AG20443 (cell line): ENCODE measurements at places on chromosomes 12 and 14.
A peak's percentile ranks its signal among the peaks of the same experiment; 100 is the strongest.

DNA sequence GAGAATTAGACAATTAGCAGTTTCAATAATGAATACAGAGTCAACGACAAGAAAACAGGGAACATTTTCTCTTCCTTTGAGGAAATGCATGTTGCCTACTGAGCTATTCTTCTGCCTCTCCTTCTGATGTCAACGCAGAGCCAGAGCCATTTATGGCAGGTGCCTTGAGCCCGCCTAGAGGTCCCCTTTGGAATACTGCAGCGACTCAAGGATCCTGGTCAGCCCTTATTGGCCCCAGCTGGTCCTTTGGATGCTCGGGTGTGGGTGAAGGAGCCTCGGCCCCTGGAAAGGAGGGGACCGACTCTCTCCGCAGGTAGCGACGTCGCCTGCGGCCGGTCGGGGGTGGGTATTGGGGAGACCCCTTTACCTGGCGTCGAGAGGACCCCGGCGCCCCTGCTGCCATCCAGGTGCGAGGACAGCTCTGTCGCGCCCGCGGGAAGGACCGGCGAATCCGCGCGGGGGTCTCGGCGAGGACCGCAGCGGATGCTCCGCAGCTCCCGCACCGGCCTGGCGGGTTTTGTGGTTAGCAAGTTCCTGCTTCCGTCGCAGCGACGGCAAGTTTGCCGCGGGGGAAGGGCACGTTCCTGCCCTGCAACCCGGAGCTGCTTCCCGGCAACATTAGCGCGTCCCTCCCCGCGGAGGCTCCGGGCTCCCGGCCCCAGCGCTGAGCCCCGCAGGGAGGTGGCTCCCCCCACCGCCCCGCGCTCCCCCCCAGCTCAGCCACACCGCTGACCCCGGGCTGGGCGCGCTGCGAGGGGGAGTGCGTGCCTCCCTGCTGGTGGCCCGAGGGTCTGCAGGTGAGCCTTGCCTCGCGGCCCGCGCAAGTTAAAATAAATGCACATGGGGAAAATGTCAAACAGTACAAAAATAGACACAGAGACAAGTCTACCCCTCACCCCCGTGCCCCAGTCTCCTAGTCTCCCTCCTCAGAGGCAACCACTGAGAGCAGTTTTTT lies at the start of gene MANSC1:
Gene MANSC1 (minus strand): TSS at position 532 of the 955 bp plus-strand sequence. CDS start 6,928 bp downstream, outside the sequence.
- peak; percentile 80 for DNase-seq

DNA sequence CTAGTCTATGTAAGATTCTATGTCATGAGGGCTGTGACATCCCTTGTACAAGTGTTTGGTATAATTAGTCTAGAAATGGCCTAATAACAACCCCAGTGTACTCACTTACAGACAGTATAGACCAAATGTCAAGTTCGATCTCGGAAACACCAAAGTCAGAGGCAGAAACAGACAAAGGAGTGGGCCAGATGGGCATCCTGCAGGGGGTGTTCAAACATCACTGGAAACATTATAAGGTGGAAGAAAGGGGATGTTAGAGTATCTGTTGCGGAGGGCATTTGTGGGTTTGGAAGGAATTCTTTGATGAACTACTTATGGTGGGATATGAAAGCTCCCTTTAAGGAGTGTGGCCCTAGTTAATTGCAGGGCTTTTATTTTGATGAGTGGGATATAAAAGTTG lies 134.6 kb downstream of the ESR2 start:
- no peak for DNase-seq

DNA sequence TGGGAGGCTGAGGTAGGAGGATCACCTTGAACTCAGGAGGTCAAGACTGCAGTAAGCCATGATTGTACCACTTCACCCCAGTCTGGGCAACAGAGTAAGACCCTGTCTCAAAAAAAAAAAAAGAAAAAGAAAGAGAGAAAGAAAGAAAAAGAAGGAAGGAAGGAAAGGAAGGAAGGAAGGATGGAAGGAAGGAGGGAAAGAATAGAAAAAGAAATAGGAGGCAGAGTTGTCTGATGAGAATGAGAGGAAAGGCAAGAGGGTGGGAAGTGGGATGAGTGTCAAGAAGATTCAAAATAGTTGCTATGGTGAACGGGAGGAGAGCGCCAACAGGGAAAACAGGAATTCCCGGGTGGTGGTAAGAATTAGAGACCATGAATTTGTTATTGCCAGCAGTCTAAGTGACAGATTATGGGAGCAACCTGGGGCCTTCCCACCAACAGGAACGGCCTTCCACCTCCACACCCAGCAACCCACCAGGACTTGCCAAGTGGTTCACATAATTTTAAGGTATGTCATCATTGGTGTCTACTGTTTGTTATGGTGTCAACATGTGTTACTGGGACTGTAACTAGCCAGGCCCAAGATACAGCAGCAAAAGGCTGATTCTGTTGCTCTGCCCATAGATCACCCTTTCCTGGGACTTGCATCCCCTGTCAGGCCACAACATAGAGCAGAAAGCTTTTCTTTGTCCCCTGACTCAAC lies 36.1 kb upstream of the C12orf76 start:
- peak; percentile 43 for DNase-seq

DNA sequence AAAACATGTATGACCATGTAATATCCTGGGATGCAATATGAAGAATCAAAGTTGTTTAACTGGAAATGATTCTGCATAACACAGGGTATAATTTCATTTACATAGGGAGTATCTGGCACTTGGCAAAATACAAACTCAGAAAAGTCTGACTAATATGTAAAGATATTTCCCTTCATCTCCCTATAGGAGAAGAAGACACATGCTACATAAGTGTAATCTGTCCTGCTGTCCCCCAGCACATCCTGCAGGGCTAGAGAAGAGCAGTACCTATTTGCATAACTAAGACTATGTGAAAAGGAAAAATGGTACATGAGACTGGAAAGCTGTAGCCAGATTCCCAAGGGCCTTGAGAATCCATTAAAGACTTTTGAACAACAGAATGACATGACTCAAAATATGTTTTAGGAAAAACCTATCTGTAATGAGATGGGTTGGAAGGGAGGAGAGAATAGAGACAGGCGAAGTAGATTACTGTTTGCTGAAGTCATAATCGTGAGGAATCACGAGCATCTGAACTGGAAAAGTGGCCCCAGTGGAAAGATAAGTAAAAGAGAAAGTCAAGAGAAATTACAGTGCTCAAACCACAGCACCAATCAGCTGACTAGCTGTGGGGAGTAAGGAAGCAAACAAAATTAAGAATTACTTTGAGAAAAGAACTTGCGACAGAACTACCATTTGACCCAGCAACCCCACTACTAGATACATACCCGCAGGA lies 155.1 kb upstream of the HMGA2 start:
- no peak for DNase-seq
